ENCODE measurements at places on chromosomes 2 and 18. TPM values are rescaled to one million over a fixed set of nuclear protein-coding genes. Genes with fewer than 3 reads are reported as not detected.

The GREB1 gene
- 0.20 TPM for total RNA-seq

- DNase-seq: no peak
Observed at GRCh38 chr2:236015171-236015570, 153.0 kb downstream of the GBX2 start.

DNA sequence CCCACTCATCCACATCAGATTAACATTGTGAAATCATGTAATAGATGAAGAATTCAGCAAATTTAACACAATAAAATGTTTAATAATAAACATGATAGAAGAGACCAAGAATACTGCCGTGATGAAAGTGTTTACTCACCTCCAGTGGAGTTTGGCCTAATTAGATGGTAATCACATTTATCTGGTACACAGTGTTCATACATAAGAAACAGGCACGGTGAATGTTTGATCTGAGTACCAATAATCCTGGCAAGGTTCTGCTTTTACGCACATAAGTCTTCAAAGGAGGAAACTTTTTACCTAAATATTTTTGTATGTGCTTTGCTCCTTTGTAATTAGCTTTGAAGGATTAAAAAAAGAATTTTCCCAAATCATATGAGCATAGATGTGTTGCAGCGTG lies 122.5 kb downstream of the IRS1 start:
- no peak for DNase-seq

The PLCL1 gene
- total RNA-seq: not detected

The ZEB2 gene
- 0.95 TPM for total RNA-seq

GRCh38 chr18:23992089-23992940 lies 22.2 kb upstream of the TTC39C start:
- DNase-seq: peak; percentile 45

DNA sequence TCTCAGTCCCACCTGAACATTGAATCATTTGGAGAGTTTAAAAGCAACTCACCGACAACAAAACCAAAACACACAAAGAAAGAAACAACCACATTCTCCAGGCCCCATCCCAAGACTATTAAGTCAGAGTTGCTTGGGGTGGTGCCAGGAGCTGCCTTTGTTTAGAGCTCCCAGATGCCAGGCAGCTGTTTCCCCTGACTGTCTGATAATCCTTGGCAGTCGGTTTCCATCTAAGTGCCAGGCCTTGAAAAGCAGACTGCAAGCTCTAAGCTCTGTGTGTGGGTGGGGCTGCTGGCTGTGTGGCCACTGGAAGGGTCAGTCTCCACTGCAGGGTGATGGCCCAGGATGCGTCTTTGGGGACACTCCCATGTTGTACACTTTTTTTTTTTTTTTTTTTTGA lies 255.3 kb upstream of the AGAP1 start:
- DNase-seq: no peak

The TEKT4 gene
- total RNA-seq: 0.15 TPM

DNA sequence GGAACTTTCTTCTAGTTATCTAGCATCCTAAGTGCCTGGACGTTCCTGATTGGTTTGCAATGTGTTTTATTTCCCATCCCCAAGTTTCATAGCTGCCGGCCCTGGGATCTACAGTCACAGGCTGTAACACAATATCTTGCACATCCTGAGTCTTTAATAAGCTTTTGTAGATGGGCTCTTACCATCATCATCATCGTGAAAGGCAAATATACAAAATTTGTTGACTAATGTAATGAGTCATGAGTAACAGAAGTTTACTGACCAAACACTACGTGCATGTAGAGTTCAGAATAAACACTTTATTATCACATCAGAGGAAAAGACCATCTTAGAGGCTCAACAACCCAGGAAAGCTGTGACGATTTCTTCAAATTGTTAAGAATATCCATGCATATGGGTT lies 8.1 kb upstream of the TYMS start:
- DNase-seq: no peak

DNA sequence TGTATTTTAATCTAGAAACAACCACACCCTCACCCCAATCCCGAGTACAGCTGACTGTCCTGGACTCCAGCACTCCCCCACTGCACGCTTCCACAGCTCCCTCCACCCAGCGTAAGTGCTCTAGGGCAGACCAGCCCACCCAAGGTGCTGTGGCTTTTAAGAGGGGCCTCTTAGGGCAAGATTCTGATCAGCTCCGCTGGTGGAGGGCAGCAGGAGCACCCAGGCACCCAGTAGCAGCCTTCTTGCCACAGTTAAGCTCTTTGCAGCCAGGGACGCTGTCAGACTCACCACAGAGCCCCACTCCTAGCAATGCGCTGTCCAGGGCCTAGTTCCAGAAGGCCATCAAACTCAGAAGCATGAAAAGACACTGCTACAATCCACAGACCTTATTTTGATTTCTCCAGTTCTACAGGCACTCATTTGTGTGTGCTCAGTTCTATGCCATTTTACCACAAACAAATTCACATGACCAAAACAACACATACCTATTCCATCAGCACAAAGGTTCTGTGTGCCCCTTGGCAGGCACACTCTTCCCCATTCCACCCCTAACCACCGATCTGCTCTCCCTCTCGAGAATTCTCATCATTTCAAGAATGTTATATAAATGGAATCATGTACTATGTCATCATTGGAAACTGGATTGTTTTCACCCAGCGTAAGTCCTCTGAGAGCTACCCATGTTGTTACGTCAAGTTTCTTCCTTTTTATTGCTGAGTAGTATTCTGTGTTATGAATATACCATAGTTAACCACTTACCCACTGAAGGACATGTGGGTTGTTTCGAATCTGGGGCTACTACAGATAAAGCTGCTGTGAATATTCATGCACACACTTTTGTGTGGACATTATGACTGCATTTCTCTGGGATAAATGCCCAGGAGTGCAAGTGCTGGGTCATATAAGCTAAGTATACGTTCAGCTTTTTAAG lies 40.4 kb downstream of the PTPN2 start:
- DNase-seq: no peak

- no peak for DNase-seq
Observed at GRCh38 chr18:76410660-76411417, 84.2 kb downstream of the ZNF516 start.

- no peak for DNase-seq
Observed at GRCh38 chr18:79897940-79898625, 53.4 kb downstream of the SLC66A2 start.

GRCh38 chr2:121710470-121711170 lies 26.1 kb downstream of the NIFK start:
- no peak for DNase-seq

- DNase-seq: no peak
Observed at GRCh38 chr2:132943829-132944228, 273.8 kb upstream of the LYPD1 start.

- DNase-seq: no peak
Observed at GRCh38 chr2:215382480-215382879, 53.4 kb downstream of the FN1 start.

- DNase-seq: no peak
Observed at GRCh38 chr2:86072271-86072858, 33.3 kb downstream of the POLR1A start.

DNA sequence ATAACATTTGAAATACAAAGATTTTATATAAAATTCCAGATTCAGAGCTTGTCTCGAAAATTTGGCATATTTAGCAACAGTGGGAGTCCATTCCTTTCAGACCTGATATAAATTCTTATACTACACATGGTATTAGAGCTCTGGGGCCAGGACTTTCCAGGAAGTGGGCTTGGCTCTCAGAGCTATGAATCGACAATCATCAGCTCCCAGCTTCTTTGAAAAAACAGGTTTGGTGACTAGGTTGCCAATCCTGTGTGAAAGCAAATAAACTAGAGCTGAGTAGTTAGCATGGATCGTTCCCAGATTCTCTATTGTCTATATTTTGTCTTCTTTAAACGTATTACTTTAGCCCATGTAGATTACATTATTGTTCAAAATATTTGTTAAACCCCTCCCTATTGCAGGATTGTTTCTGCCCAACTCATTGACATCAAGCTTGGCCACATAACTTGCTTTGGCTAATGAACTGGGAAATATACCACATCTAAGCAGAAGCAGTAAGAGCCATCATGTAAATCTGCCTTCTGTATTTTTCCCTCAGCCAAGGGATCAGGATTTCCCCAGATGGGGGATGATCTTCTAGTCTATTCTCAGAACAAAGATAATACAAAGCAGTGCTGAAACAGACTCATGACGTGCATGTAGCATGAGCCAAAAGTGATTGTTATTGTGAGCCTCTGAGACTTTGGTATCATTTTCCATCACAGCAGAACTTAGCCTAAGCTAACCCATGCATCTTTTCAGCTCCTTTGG lies 105.4 kb downstream of the KCNH7 start:
- peak; percentile 70 for DNase-seq

DNA sequence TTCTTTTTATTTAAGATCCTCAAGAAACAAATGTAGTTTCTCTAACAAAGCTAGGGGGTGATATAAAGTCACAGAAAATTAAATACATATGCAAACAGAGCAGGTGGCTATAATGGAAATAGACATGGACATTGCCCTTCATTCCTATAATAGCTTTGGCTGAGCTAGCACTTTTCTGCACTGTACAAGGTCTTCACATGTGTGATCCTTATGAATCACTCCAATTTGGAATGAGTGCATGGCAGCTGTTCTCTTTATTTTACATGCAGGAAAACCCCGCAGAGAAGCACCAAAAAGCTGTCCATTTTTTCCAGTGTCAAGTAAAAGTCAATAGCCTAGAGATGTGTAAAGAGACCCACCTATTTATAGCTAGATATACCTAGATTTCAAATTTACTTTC lies 747.4 kb upstream of the SLC8A1 start:
- no peak for DNase-seq

The TPO gene
- total RNA-seq: not detected

DNA sequence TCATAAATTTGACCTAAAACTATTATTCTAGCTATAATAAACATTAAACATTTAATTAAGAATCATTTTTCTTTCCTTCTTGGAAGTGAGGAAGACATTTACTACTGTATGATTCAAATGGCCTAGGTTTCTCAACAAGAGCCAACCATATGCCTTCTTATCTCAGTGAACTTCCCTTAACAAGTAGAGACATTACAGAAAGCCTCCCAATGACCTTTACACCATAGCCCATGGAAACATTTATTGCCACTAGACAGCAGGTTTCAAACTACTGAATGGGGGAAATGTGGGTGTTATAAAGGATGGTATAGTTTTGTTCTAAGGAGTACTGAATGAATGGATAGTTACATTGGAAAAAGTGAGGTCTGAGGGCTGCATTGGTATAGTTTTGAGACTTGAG lies 349.4 kb upstream of the SPRED2 start:
- no peak for DNase-seq

The SGPP2 gene
- 0.57 TPM for total RNA-seq

GRCh38 chr2:72911256-72911655 lies 6.1 kb upstream of the EMX1 start:
- no peak for DNase-seq
